ENCODE measurements at places on chromosomes 12 and 14.

- peak; percentile 34 for DNase-seq
Observed at GRCh38 chr14:91350813-91351511, 66.7 kb downstream of the CCDC88C start.

DNA sequence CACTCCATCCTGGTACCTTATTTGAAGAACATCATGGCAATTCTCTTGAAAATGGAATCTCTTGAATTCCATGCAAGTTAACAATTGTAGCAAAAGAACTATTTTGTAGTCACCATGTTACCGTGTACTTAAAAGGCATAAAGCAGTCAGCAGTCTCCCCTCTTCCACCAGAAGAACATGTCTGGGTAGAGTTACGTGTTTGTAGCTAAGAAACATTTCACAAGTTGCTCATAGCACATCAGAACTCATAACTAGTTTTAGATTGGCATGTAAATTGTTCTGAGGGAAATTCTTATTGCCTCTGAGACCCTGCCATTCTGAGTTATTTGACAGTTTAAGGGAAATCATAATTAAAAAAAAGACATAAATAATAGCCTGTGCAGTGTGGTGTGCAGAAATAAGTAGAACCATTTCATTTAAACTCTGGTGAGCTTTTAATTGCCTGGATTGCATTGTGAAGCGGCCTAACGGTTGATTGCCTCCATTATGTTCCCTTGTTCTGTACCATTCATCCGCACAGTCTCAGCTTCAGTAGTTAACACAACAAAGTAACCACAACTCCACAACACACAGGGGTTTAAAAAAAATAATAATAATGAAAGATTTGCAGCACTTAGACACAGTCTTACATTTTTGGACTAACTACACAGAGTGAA, 2.6 kb downstream of the LMO3 start:
- peak; percentile 28 for DNase-seq

DNA sequence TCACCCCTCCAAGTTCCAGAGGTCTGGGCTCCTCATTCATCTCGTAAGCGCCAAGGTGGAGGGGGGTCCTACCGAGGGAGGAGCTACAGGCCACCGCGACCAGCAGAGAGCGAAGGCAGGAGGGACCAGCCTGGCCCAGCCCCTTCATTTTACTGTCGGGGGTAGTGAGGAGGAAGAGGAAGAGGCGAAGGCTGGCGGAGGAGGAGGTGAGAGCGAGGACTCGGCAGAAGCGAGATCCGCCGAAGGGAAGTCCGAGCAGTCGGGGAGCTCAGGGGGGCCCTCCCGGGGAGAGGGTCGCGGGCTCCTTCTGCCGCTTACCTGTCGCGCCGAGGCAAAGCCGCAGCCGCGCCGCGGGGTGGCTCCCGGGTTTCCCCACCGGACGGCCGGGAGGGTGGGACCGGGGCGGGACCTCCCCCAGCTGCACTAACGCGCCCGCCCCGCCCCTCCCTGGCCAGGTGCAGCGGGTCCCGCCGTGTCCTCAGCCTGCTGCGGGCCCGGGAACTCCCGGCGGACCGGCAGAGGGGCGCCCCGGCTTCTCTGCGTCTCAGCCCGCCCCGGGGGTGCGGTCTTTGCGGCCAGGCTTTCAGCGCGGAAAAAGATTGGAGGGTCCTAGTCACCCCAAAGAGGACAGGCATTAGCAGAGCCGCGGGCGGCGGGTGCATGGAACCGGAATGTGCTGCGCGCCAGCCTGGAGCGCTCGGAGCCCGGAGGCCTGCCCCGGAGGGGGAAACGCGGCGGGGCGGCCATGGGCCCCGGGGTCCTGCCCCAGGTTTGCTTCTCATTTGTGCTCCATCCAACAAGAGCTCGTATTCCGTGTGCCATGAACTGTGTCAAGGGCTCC, at the start of gene GALNT6:
Gene GALNT6 (minus strand): TSS at position 124 of the 841 bp plus-strand sequence. CDS start 11,625 bp downstream, outside the sequence.
- no peak for DNase-seq

DNA sequence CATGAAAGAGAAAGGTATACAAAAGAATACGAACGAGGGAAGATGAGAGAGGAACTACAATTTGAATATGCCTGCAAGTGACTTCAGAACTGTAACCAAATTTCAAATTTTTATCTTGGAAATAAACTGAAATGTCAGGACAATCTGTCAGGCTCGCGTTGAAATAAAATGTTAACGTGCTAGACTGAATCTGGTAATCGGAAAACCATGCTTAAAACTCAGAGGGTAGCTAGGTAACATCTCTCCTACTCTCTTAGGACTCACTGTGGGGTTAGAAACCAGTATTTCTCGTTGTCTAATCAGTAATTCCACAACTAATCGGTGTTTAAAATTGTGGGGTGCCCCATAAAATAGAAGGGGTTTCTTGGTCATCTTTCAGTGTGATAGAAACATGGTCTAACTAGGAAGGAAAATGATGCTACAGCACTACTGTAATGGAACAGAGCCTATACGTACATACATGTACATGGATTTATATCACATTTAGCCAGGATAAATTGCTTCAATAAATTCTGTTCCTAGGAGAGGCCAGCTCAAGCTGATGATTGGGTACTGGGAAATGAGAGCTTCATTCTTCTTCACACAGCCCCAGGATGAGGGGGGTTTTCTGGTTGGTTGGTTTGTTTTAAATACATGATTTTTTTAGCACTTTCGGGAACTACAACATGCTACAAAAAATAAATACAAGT, 23.9 kb downstream of the ATF7 start:
- DNase-seq = no peak

DNA sequence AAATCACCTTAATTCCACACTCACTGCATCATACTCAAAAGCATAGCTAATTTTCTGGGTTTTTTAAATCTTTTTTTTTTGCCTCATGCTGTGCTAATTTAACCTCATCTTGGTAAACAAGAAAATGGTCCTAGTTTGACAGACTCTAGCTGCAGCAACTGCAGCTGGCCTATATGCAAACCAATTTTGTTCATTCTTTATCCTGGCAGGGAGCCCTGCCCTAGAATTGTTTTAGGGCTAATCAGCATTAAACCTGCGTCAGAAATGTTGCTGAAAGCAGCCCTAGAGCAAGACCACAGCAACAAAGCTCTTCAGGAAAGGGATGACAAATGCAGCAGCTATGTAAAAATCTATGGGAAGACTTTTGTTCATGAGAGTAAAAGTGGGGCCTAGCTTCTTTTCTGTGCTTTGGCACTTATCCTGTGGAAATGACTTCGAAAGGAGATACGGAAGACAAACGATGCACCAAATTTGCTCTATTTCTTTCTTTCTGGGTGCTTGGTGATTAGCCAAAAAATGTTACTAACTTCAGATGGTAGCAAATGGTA, 72.2 kb downstream of the DENND5B start:
- peak; percentile 55 for DNase-seq

GRCh38 chr12:29073631-29074239, 75.3 kb upstream of the FAR2 start:
- peak; percentile 1 for DNase-seq

- DNase-seq = no peak
Observed at GRCh38 chr14:73524493-73524892, 12.4 kb upstream of the ACOT1 start.

DNA sequence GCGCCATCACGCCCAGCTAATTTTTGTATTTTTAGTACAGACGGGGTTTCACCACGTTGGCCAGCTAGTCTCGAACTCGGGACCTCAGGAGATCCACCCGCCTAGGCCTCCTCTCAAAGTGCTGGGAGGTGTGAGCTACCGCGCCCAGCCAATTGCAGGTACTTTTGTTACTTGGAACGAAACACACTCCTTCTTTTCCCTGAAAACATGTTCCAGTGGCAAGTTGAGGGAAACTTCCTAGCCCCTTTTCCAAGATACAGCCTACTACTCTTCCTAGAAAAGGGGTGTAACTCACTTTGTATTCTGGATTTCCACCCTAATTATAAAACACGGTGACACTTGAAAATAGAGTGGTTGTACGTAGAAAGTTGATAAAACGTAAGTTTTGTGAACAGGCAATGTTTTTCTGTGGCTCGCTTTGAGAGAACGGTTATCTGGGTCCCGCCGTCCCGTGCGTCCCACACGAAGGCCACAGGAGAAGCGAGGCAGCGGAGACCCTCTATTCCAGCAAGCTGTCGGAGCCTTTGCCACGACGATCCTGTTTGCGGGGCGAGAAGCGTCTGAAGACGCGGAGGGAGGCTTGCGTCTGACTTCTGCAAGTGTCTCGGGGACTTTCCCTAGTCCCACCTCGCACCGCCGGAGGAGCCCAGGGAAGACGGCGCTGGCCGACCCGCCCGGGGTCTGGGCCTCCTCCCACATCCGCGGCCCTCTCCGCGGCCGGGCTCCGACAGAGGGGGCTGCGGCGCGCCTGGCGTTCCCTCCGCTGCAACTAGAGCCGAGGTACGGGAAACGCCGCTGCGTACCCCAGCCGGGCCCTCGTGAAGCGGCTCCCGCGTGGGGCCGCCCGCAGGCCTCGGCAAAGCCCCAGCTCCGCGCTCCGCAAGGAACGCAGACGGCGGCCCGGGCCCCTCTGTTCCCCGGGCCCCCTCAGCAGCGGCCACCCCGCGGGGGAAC, 745 bp downstream of the CDCA4 start:
- DNase-seq = no peak

DNA sequence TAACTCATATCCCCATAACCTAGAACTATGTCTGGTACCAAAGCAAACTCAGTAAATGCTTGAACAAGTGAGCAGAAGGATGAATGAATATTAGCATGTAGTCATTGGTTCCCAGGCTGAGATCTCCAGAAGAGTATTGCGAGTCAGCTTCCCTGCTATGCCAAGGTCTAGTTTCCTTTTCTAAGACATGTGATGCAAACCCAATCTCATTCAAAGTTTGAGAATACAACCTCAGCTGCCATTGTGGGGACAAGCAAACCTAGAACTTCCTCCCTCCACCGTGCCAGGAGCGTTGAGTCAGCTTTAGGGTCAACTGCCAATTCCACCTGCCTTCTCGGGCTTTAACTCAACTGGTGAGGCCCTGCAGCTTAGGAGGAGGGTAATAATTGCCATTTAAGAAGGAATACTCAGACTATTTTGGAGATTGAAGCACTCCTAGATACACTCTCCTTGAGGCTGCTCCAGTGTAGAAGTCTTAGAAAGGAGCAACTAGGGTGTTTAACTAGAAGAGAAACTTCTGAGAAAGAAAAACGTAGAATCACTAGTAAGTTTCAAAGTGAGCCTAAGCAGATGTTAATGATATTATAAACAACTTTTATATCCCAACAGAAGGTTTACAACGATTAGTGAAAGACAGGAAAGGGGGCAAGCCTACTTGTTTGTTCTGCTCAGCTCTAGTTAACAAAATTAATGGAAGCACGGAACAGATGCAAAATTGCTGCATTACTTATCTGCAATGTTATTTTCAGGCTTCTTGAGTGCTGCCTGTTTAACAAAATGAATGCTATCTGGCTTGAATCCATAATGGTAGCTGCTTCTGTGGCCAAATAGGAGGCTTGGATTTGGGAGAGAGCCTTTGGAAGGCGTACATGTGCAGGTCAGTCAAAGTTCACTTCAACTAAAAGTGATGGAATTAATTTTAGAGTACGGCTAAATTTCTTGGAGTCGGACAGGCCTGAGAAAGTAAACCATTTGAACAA, 96.9 kb downstream of the HELB start:
- no peak for DNase-seq

GRCh38 chr12:3098436-3098835, 21.3 kb downstream of the TSPAN9 start:
- DNase-seq = no peak

GRCh38 chr14:74891870-74892269, 10.2 kb downstream of the DLST start:
- no peak for DNase-seq

GRCh38 chr12:75722714-75723200, 211.3 kb upstream of the KRR1 start:
- peak; percentile 23 for DNase-seq

DNA sequence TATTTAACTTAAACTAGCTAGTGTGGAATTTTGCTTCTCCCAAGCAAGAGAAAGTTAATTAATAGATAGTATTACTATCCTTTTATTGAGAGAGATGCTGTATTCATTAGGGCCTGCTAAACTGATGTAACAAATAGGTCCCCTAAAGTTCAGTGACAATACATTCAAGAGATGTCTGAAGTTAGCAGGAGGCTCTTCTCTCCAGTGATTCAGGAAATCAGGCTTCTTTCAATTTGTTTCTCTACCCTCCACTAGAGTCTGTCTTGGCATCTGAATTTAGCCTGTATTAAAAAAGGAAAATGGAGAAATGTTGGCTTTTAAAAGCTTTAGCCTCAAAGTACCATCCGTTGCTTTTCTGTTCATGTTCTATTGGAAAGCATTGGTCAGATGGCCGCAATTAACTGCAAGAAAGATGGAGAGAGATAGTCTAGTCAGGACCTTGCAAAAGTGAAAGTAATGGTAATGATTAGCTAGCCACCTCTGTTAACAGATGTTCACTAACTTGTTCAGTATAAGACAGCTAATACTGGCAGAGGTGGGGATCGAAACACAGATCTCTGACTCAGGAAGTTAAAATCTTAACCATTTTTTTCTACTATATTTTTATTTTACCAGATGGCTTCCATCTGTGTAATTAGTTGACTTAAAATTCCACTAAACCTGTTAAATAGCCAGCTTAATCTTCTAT, 786.8 kb downstream of the TMTC2 start:
- no peak for DNase-seq

DNA sequence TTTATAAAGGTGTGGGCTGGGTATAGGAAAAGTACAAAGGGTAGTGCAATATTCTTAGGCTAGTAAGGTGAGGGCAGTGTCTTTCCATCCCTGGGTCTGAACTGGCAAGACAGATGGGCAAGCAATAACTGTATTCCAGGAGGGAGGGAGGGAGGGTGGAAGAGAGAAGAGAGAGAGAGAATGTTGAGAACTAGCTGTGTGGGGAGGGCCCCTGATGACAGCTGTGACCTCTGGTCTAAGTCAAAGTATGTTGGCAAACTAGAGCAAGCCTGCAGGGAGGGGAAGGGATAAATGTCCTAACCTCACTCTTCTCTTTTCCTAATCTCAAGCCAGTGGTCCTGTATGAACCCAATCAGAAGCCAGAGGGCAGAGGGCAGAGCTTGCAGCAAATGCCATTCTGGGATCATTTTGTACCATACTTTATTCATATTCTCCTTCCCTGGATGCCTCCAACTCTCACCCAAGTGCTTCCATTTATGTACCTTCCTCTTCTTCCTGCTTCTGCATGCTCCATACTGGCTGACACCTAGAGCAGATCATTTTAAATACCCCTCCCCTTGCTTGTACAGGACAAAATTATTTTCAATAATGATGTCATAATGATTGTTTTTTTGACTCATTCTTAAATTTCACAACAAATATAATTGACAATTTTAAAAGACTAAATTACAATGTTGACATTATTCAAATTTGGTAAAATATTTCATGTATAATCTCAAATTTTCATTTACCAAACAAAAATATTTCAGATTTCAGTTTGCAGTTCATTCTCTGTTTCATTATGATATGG, 75.9 kb downstream of the AKAP6 start:
- DNase-seq = no peak

DNA sequence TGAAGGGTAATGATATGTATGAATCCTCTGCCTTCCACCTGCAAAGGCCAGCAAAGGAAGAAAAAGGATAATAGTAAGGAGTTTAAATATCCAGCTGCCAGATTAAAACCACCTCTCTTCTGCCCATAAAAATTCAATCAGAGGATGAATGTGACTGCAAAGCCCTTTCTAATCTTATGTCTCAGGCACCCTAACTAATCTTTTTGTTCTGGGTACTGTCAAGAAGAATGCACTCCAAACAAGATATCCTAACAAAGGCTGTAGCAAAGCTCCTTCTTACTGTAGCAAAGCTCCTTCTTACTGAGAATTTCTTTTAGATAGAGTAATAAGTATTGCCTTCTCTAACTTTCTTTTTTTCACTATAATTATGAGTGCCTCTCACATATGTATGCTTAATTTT, 91.8 kb downstream of the ST8SIA1 start:
- no peak for DNase-seq

- no peak for DNase-seq
Observed at GRCh38 chr12:105954951-105955931, 183.5 kb downstream of the NUAK1 start.
